ENCODE measurements at places on chromosomes 7 and 10.

DNA sequence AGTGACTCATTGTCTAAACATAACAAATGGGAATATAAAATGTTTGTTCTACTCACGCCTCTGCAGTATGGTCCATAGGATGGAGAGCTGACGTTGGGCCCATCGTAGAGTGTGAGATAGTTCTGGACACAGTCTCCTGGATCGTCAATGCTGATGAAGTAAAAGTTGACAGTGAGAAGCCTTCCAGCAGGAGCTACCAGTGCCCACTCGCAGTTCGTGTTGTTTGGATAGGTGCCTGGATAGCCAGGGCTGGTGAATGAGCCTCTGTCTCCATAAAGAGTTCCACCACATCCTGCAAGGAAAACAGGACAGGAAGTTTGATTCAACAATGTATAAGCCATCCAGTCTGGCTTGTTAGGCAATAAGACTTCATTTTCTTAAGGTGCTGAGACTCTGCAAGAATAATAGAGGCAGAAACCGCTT is 79.6 kb downstream of the OR13A1 start:
- DNase-seq = peak; percentile 13

GRCh38 chr10:28676968-28677887 is at the start of gene BAMBI:
Gene BAMBI, plus strand, starts transcription at chr10:28677521. Its CDS starts 377 bp downstream, at chr10:28677898.
- DNase-seq = peak; percentile 73

- DNase-seq = no peak
These were observed 24.3 kb downstream of the NUP42 start for GRCh38 chr7:23205909-23206767.

DNA sequence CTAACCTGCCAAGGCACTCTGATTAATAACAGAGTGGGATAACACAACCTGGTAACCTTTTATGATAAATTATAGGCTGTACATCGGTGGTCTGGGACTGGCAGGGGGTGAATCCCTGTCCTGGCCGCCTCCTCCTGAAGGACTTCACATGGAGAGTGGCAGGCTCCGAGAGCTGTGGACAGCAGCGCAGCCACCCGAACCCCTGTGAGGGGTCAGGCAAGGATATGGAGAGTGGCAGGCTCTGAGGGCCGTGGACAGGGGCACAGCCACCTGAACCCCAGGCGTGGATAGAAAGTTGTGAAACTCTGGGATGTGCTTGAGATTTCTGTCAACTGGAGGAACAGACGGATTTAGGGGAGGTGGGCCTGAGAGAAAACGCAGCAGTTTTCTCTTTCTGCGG is 107.0 kb upstream of the MGMT start:
- DNase-seq = no peak

GRCh38 chr10:14648005-14648765 is 126.5 kb downstream of the FAM107B start:
- peak; percentile 22 for DNase-seq

DNA sequence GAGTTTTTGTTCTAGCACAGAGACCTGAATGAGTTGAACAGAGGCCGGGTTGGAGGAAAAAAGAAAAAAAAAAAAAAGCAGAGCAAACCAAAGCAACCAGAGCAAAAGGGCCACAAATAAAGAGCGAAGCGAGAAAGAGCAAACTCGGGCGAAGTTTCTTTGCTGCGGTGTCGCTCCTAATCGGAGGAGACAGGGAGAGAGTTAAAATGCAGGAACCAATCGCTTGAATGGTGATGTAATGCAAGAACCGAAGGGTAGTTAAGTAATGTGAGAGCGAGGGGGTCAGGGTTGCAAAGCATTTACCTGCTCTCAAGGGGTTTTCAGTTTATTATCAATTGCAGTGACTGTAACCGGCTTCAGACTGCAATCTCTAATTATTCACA is 271.7 kb downstream of the TRIL start:
- DNase-seq = peak; percentile 74

GRCh38 chr10:62501547-62501946 is 127.4 kb downstream of the ZNF365 start:
- DNase-seq = peak; percentile 80

DNA sequence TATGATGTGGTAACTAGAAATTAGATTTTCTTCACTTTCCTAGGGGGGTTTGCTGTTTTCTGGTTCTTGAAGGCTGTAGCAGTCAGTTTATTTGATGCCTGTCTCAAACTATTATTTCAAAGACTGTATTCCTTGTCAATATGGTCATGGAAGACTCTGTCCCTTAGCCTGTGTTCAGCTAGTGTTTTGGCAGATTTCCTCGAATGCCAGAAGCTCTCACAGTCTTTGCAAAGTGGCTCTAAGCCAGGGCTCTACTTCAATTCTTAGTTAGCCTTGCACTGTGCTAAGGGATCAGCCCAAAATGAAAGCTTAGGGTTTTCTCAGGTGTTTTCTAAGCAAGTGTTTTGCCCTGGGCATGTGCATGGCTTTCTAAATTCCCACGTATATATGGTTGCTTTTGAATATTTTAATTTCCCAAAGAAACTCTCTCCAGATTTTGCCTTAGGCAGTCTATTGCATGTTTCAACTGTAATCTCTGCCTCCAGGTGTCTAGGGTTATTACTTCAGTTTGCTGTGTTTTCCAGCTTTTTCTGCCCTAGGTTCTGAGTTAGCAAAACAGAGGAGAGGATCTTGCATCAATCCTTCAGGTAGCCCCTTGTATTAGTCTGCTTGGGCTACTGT is 7.2 kb upstream of the C1GALT1 start:
- DNase-seq = peak; percentile 24

GRCh38 chr10:114508376-114508775 is 104.1 kb upstream of the AFAP1L2 start:
- DNase-seq = no peak

- no peak for DNase-seq
These were observed 517.4 kb downstream of the CCSER2 start for GRCh38 chr10:84845628-84846261.

GRCh38 chr7:99357701-99358490 is 16.6 kb upstream of the ARPC1B start:
- no peak for DNase-seq

- peak; percentile 6 for DNase-seq
These were observed 102.1 kb downstream of the MPP7 start for GRCh38 chr10:28200775-28201174.

GRCh38 chr10:78617631-78618030 is 451.1 kb upstream of the ZMIZ1 start:
- no peak for DNase-seq

- DNase-seq = no peak
These were observed 136.0 kb downstream of the RAPGEF5 start for GRCh38 chr7:22220941-22221340.

DNA sequence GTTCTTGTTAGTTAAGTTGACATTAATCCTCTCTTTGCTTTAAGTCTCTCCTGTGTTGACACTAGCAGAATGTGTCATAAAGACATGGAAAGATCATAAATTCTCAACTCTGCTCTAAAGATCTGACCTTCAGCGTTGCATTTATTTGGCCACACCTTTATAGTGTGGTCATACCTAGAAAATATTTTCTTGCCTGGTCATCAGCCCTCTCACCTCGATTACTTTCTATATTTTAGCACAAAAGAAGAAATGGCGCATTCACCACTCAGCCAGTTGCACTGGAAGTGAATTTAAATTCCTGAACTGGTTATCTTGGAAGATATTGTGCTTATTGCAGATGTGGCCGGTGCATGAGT is 96.7 kb upstream of the PDCD4 start:
- DNase-seq = no peak

- DNase-seq = no peak
These were observed 52.8 kb upstream of the ENO4 start for GRCh38 chr10:116796469-116796868.

DNA sequence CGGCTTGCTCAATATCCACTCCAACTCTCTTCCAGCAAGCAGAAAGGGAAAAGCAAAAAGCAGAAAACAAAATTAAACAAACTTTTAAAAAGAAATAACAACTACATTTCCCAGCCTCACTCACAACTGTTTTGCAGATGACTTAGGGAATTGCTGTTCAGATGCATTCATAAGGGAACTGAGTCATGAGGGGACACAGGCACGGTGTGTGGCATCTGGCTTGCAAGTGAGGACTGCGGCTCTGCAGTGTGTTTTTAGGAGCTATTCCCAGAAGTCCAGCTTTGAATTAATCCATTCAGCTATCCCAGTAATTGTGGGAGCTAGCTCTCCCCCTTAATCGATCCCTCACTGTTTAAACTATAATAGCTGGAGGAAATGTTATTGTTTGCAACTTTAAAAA is 30.3 kb downstream of the PTN start:
- peak; percentile 6 for DNase-seq

DNA sequence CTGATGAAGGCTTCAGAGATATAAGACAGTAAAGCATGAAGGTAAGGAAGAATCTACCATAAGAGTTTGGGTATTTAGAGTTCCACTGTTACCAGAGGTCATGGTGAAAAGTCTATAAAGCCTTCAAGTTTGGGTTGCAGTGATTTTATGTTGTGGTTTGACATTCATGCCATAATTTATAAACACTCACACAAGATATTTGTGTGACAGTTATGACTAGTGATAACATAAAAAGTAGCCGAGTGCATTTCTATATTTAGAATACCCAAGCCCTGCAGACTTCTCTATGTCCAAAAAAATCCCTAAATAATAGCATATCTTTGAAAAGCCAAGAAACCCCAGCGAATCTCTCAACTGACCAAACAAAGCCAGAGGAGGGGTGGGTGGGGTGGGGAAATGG is 229.9 kb downstream of the CXCL12 start:
- DNase-seq = no peak

GRCh38 chr10:66772548-66773471 is 153.0 kb upstream of the LRRTM3 start:
- no peak for DNase-seq

GRCh38 chr10:33423154-33423529 is 88.7 kb upstream of the NRP1 start:
- peak; percentile 49 for DNase-seq

GRCh38 chr7:5528815-5529442 is 105.3 kb upstream of the TNRC18 start:
- no peak for DNase-seq

- DNase-seq = peak; percentile 85
These were observed 85.9 kb upstream of the PLXDC2 start for GRCh38 chr10:19730167-19730906.

- DNase-seq = peak; percentile 57
These were observed 185.6 kb downstream of the FANK1 start for GRCh38 chr10:126081841-126082466.

DNA sequence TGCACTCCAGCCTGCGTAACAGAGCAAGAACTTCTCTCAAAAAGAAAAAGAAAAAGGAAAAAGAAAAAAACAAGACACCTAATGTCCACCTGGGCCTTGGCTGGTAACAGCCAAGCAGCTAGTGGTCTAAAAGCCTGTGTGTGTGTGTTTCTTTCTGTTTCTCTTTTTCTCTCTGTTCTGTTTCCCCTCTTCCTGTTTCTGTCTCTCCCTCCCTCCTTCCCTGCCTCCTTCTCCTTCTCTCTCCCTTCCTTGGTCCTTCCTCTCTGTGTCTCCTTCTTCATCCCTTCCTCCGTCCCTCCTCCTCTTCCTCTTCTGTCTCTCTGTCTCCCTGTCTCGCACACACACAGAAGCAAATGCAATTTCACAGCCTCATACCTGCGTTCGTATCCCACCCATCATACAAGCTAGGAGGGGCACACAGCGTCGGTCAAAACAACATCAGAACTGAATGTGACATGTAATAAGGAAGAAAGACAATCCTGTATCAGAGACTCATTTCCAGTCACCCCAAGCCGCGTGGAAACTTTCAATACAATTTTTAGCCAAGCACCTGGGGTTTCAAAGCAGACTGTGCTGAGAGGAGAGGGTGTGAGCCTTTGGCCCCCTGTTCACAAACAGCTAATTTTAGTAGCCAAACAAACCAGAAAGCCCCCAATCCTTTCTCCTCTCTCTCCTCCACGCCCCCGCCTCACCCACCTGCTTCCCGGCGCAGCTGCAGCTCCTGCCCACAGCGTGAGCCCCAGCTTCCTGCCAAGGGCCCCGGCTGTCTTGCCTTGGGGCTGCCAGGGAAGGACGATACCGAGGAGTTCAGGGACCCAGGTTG is 50.2 kb upstream of the GNA12 start:
- no peak for DNase-seq

GRCh38 chr10:110739811-110740271 is 95.7 kb downstream of the RBM20 start:
- no peak for DNase-seq

GRCh38 chr7:156156734-156157408 is 344.6 kb upstream of the SHH start:
- DNase-seq = no peak

GRCh38 chr10:47282657-47283018 is 17.4 kb upstream of the GDF10 start:
- no peak for DNase-seq

DNA sequence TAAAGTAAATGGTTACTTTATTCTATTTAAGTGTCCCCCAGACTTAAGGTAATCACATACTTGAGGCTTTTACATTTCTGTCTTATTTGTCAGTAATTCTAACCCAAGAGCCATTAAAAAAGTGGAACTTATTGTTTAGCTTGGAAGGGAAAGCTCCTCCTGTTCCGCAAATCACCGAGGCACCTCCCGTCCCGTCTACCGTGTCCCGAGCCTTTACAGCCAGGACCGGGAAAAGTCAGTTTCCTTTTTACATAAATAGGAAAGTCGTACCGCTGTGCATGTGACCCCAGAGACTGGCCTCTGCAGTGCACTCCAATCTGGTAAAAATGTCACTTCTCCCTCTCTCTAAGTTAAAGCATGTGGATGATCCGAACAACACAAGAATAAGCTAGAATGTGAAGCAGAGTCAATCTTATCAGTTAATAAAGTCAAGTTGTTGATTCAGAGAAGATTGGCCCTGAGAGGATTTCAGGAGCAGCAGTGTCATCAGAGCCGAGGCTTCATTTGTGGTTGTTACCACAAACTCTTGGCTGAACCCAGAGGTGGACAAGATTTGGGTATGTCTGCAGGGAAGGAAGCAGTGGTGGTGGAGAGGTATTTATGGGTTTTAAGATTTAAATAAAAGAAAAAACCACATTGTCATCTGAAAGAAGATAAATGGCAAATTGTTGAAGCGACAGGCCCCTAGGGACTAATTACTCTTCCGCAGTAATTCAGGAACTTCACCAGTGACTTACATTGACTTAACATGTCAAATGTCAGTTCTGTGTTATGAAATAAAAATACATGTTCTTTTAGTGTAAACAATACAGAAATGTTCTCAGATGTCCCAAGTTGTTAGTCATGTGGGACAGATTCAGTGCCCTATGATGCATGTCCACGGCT is 316.6 kb upstream of the ZNF32 start:
- DNase-seq = peak; percentile 73

DNA sequence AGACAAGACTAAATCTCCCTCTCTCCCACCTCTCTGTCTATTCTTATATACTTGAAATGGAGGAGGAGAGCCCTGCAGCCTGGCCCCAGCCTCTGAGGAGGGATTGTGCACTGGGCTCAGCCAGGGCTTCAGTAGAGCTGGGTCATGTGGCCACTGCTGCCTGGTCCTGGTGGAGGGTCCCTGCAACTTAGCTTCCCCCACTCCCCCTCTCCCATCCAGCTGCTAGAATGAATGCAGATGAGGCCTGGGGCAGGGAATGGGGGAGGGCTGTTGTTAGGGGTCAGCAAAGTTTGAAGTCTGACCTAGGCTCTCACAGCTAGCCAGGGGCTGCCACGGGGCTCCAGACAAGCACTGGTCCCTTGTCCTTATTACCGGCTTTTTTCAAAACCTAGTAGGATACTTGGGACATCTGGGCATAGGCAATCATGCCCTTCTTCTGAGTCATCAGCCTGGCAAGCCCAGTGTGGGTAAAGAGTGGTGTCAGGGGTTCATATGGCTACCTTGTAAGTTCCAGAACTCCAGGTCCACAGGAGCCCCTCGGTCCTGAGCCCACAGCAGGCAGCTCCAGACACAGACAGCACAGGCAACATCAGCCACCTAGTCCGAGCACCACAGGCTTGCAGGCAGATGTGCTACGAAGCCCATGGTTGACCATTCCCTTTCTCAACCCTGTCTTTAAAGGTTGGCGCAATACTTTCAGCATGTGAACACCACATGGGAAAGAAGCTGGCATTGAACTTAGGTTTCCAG is 12.8 kb upstream of the CXCL12 start:
- DNase-seq = no peak

- DNase-seq = no peak
These were observed 377 bp upstream of the POLR1F start for GRCh38 chr7:19709249-19709578.

Measured in fibroblast of mammary gland (primary cell).